ENCODE measurements at places on chromosomes 11 and 22. TPM values are rescaled to one million over a fixed set of nuclear protein-coding genes. Genes with fewer than 3 reads are reported as not detected.

PKDREJ gene
- not detected for total RNA-seq

SLC22A12 gene
- total RNA-seq: not detected

DNA sequence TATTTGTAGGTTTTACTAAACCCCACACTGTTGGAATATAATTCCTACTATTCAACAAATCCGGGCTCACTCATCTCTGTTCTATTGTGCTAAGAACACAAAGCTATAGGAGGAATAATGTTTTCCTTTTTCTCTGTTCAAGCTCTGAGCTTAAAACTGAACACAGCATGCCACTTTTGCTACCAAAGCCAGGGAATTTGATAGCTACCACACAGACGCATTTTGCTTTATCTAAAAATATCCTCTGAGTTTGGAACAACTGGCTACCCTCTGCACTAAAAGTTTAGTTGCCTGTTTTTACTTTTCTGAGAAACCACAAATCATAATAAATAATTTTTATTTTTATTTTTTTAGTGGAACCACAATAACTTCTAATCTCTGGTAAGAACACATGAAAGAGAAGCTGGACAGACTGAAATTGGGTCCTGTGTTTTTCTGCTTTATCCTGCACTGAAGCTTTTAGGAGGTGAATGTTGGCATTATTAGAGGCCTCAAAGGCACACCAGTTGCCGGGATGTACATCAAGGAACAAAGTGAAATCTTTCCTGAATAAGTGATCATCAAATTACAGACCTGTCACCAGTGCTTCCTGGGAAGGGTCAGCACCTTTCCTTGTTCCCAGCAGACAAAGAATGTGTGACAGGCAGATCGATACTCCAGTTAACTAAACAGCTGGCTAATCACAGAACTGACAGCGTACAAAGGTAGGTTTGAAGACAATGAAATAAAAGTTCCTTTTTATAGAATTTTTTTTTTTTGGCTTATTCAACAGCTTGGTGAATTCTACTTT lies 523.2 kb upstream of the TENM4 start:
- no peak overlapping the region for H3K4me3 ChIP-seq
- H3K36me3 ChIP-seq: no peaks in the 10 kb centered on the region
- no peaks in the 10 kb centered on the region for H3K27me3 ChIP-seq

- H3K27me3 ChIP-seq: no peaks in the 10 kb centered on the region
- H3K27ac ChIP-seq: no peak overlapping the region
- no peak overlapping the region for H3K4me3 ChIP-seq
- DNase-seq: no peak
- no peaks in the 10 kb centered on the region for H3K4me1 ChIP-seq
Observed at GRCh38 chr11:97722065-97722464, 1298.7 kb upstream of the CNTN5 start.
